ENCODE measurements at places on chromosomes 4 and X. TPM values are rescaled to one million over a fixed set of nuclear protein-coding genes. Genes with fewer than 3 reads are reported as not detected.

ITGB1BP2 gene
- total RNA-seq = 80.2 TPM

FHDC1 gene
- 9.9 TPM for total RNA-seq

ZAR1 gene
- not detected for total RNA-seq

IL2RG gene
- 4.3 TPM for total RNA-seq

CD38 gene
- 4.4 TPM for total RNA-seq

MSX1 gene
- 3.7 TPM for total RNA-seq

UGT2A2 gene
- total RNA-seq = not detected

ASB12 gene
- total RNA-seq = 5.7 TPM

DNA sequence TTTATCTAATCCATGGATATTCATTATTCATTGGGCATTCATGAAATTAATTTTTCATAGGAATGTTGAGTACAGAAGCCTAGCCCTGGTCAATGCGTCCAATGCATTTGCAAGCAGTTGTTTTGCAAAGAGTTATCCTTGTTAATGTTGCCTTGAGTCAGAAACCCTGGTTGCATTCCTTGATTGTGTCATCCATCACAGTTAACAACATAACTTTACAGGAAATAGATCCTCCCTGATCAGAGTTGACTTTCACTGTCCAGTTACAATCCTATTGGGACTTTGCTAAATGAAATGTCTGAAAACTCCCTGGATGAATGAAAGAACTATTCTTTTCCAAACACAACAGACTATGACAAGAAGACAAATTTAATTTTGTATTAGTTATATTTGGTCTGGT lies 924.3 kb upstream of the SLIT2 start:
- no peak for DNase-seq

DNA sequence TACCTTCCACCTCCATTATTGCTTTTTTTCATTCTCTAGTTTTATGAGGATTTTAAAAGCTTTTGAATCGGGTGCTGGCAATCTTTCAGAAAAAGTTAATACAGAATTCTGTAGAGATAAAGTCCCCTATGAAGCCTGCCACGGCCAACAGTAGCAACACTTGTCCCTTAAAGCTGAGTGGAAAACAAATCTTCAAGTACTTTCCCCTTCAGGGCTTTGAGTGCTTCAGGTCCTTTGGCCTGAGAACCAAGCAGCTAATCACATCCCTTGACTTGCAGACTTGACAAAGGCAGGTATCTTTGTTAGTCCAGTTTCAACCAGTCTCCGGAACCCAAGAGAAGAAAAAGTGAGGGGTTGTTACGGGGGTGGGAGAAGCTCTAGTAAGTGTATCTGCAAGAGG lies 144.4 kb downstream of the ATG4A start:
- no peak for DNase-seq

GRCh38 chr4:182370491-182370890 lies 127.3 kb downstream of the TENM3 start:
- no peak for DNase-seq

GRCh38 chr4:85747882-85748491 lies 273.0 kb downstream of the ARHGAP24 start:
- peak; percentile 90 for DNase-seq

Measured in tongue (tissue), 3 donors.